ENCODE measurements at places on chromosomes 13 and 19. TPM values are rescaled to one million over a fixed set of nuclear protein-coding genes. Genes with fewer than 3 reads are reported as not detected.

DNA sequence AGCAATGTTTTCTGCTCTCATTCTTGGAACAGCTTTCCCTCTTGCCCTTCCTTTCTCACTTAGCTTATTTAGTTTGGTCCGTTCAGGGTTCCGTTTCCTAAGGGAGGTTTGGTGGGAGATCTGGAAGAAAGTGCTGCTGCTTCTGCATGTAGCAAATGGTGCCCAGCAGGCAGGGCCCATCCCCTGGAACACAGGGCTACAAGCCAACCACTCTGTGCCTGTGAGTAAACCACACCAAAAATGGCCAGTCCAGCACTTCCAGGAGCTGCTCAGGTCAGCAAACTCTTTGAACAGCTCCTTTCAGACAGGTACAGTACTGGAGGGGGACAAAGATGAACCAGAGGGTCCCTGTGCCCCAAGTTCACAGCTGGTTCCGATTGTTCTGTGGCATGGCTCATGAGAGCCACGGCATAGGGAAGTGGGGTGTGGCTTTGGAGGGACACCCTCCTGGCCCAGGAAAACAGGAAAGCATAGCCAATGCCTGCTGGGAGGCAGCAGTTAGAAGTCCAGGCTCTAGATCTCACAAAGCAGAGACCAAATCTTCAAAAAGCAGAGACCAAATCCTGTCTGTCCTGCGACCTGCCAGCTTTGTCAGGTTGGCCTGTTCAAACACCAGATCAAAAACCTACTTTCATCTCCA lies 39.5 kb downstream of the FAM124A start:
- no peak for DNase-seq

GRCh38 chr13:39616087-39616694 lies 13.2 kb upstream of the LHFPL6 start:
- peak; percentile 90 for DNase-seq

- peak; percentile 75 for DNase-seq
Observed at GRCh38 chr19:996051-996838, 4.0 kb upstream of the GRIN3B start.

- no peak for DNase-seq
Observed at GRCh38 chr13:44352202-44352601, 21.4 kb upstream of the SERP2 start.

DNA sequence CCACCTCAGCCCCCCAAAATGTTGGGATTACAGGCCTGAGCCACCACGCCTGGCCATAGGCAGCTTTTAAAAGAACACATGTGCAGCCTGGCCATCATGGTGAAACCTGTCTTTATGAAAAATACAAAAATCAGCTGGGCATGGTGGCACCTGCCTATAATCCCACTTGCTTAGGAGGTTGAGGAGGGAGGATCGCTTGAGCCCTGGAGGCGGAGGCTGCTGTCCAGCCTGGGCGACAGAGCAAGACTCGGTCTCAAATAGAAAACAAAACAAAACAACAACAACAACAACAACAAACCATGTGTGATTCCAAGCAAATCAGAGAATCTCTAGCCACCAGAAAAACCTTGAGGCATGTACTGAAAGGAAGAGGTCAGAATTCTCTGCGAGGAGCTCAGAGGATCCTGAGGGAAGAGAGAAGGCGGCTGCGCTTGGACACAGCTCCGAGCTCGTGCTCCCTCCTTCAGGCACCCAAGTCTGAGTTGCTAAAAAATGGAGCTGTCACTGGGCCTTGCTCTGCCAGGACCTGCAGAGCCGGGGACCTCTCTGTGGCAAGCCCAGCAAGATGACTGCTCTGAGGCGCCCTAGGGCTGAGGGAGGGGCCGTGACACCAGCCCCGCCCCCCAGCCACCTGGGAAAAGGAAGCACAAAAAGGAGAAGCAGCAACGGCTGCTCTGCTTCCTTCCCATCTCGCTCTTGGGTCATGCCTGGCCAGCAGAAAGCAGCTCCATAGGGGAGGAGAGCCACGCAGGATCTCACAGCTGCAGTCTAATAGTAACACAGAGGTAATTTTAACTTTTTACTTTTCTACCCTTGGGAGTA lies at the start of gene ARL11:
ARL11 (plus strand) TSS at position 677 of the 822 bp plus-strand sequence. CDS start 1,941 bp downstream, outside the sequence.
- peak; percentile 90 for DNase-seq

GRCh38 chr13:75770164-75770563 lies 134.0 kb downstream of the LMO7 start:
- DNase-seq = no peak

- DNase-seq = peak; percentile 8
Observed at GRCh38 chr13:49840266-49840665, 47.8 kb upstream of the KPNA3 start.

Gene SULT2A1
- not detected for total RNA-seq

Gene ZNF649
- 75.5 TPM for total RNA-seq

All from GM23338 (cell line).